ENCODE measurements at places on chromosomes 2 and 18.
A peak's percentile ranks its signal among the peaks of the same experiment; 100 is the strongest.

- DNase-seq: peak; percentile 43
Measured at GRCh38 chr18:12637901-12638643, 19.8 kb downstream of the SPIRE1 start.

DNA sequence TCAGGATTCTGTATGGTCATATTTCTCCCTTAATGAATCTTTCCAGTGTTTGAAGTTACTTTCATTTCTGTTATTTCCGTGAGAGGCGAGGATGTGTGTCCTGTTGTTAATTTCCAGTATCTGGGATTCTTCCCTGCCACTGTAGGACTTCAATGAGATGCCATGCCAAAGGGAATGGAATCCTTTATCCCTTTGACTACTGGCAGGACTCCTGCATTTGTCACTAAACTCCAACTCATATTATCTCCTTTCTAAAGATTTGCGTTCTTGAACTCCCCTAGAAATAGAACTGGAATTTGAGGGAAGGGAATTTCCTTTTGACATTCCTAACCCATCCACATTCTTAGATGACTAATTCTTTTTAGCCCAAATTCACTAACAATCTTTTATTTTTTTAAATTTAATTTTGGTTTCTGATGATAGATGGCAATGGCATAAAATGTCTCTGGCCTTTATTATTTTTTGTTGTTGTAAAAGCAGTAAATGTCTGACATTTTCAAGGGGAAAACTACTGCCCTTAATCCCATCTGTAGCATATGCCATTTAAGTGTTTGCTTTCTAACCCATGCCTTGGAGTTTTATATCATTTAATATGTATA, 87.8 kb upstream of the EML6 start:
- DNase-seq: no peak

DNA sequence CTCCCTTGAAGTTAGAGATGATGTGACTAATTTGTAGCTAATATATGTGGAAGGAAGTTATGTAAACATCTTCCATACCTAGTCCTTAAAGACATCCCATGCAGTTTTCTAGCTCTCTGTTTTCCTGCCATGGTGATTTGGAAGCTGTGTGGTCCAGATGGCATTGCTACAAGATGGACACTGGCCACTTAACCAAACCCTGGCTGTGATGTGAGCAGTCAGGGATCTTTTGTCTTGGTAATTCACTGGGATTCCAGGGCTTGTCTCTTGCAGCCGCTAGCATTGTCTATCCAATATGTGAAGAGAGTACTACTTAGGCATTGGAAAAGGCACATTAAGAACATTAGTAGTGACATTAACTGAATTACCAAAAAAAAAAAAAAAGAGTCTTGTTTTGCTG, 139.9 kb upstream of the DOCK10 start:
- no peak for DNase-seq

DNA sequence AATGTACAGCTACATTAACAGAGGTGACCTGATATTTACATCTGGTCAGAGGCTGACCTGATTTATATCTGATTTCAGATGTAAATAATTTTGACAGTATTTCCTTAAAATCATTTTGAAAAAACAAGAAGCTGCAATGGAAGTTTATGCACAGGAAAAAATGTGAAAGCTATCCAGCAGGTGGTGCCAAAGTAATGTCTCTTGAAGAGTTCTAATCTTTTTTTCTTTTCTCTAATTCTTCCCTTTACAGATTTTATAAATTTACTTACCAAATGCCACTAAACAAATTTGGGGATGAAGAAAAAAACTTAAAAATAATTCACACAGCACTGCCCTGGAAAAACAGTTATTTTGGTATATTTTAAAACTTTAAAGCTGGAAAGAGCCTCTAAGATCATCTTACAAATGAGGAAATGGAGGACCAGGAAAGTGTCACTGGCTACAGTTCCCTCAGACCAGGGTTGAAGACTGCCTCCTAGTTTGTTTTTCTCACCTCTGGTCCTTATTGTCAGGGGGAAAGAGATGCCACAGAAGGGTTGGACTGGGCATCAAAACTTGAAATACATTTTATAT, 16.4 kb upstream of the FBLN7 start:
- DNase-seq: peak; percentile 40

DNA sequence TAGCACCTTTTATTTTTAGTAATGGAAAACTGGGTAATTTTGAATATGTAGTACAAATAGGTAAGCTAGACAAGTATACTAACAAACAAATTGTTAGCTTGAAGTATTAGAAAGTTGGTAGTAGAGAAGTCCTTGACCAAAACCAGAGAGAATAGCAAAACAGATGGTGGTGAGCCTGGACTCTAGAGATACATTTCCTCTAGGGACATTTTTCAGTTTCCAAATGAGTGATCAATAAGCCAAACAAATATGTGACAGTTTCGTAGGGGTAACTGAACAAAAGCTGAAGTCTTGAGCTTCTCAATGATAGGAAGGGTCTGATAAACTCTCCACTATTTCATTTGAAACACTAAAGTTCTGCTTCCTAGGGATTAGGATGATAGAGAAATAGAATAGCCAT, 692.0 kb upstream of the FAM98A start:
- DNase-seq: no peak

GRCh38 chr2:168241208-168241607, 6.2 kb downstream of the STK39 start:
- no peak for DNase-seq

DNA sequence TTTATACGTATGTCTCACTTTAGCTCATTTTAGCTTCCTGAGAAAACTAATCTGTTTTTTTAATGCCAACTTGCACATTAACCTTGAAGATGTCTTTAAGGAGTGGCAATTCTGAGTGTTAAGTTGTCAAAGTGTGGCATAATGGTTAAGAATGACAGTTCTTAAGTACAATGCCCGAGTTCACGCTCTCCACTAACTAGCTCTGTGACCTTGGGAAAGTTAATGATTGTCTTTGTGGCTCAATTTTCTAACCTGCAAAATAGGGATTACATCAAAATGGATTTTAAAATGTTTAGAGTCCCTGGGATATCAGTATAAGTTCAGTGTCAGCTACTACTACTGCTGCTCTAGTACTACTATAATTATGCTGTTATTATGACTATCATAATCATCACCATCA, 409.7 kb downstream of the SOCS6 start:
- DNase-seq: no peak

GRCh38 chr2:8380026-8380425, 301.8 kb upstream of the ID2 start:
- no peak for DNase-seq

GRCh38 chr18:41643427-41643826, 311.6 kb upstream of the PIK3C3 start:
- no peak for DNase-seq

GRCh38 chr18:10414293-10414842, 40.1 kb upstream of the APCDD1 start:
- DNase-seq: no peak

DNA sequence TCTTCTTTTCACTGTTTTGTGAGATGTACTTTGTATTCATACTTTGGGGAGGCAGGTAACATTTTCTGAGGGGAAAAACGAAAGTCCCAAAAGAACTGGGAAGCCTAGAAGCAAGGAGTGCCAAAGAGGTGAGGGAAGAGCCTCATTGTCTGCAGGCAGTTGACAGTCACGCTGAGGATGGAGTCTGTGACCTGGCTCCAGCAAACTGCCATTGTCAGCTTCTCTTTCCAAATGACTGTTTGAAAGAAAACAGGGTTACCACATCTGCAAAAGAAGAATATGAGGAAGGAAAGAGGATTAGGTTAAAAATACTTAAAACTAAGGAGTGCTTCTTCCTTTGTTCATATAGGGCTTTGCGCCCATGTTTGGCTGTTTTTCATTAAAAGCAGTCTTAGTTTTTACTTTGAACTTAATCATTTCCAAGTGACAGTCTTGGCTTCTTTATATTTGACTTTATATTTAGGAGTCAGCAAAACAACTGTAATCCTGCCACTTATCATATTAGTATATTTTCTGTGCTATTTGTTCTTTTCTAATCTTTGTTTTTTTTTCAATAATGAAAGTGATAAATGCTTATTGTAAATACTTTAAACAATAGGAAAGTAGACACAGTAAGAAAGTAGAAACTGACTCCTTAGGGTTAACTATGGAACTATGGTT, 35.0 kb downstream of the CERS6 start:
- peak; percentile 8 for DNase-seq
